Stimulated activated CD4-positive, alpha-beta T cell treated with anti-CD3 and anti-CD28 coated beads, TNF-alpha, amount 100 ng/mL, for 48 hours (primary cell): ENCODE measurements at places on chromosomes 1 and 21.

GRCh38 chr1:8739377-8739776 is 78.1 kb downstream of the RERE start:
- no peak for DNase-seq

- DNase-seq: peak; percentile 8
Measured at GRCh38 chr1:98870959-98871903, 133.4 kb downstream of the PLPPR5 start.

DNA sequence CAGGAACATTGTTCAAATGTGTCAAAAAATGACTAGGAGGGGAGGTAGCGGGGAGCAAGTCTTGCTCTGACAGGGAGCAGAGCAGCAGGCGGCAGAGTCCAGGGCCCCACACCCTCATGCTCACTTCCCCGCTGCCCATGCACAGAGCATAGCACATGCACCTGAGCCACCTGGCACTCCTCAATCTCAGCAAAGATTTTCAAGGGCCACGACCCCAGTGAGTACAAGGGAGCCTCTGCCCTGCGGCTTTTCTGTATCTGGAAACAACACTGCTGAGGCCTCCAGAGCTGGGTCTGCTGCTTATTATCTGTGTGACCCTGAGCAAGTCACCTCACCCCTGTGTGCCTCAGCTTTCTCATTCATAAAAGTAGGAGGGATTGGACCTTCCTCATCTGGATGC is 1.1 kb upstream of the GJB3 start:
- DNase-seq: no peak

DNA sequence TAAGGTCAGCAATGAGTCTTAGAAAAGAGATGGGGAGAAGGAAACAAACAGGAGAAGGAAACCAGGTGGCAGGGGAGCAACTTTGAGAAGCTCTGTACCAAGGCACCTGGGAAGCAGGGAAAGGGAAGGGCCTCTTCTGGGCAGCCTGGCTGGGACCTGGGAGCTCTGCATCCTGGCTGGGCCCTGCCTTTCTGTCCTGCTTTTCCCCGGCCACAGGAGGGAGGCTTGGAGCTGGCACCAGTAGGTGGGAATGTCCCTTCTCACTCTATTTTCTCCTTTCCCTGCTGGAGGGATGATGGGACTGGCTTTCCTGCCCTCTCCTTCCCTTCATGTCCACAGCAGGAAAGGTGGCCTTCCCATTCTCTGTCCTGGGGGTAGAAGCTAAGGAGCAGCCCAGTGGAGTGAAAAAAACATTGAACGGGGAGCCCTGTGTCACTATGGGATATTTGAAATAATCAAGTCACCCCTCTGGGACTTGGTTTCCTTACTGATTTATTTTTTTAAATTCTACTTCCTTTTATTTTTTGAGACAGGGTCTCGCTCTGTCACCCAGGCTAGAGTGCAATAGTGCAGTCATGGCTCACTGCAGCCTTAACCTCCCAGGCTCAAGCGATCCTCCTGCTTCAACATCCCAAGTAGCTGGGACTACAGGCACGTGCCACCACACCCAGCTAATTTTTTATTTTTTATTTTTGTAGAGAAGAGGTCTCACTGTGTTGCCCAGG is 5.1 kb upstream of the NES start:
- DNase-seq: no peak

DNA sequence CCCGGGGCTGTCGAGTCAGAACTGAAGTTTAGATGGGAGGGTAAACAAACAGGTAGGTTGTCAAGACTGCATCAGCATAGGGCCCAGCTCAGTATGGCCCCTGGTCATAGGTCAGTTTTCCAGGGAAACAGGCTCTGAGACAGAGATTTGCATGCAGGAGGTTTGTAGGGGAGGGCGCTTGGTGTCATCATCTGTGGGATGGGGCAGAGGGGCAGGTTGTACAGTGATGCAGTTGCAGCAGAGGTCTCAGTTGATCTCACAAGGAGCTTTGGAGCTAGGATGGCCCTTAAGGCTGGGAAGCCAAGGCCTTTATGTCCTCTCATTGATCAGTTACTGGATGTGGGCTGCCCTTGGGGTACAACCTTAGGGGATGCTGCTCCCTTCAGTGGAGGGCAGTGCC is 38.5 kb upstream of the KCNA10 start:
- no peak for DNase-seq

- DNase-seq: no peak
Measured at GRCh38 chr1:246801241-246802020, 77.2 kb downstream of the SCCPDH start.

- DNase-seq: no peak
Measured at GRCh38 chr21:43618940-43619339, 40.3 kb downstream of the HSF2BP start.

- DNase-seq: no peak
Measured at GRCh38 chr1:181676269-181676668, 193.0 kb downstream of the CACNA1E start.

DNA sequence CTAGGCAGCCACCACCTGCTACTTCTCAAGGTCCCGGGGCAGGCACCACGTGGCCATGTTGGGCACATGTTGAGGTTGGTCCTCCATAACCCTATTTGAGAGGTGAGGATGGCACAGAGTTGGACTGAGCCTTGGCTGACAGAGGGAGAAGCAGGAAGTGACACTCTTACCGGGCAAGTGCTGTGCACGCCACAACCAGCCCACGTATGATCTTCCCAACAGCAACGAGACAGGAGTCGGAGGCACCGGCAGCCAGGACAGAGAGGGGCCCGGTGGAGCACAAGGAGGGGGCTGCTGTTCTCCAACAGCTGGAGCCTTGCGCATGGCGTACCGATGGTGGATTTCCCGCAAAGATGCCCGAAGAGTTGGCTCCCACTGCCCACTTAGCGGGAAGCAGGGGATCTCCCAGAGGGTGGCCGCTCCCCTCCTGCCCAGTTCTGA is 3.4 kb downstream of the CLEC20A start:
- no peak for DNase-seq

DNA sequence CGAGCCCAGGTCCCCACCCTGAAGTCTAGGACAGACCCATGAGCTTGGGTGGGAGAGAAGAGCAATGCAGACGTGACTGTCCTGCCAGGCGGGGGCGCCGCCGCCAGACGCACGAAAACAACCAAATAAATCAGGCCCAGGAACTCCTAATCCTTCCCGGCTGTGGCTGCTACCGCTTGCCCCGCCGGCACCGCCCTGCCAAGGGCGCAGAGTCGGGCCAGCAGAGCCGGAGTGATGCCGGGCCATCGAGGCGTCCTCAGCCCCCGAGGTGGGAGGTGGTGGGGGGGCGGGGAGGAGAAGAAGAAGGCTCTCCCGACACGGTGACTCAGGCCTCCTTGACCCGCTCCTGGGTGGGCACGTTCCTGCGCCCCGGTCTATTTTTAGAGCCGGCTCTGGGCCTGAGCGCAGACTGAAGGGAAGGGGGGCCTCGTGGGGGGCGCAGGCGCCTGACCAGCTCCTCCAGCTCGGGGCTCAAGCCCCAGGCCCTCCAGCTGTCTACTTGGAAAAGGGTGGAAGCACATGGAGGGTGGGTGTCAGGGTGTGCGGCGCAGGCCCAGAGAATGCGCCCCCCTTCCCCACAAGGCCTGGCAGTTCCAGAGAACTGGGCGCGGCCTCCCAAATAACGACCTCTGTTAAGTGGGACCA is 10.7 kb upstream of the COL16A1 start:
- no peak for DNase-seq

GRCh38 chr1:47980501-47980900 is 16.7 kb downstream of the TRABD2B start:
- no peak for DNase-seq

GRCh38 chr1:24724345-24725208 is 20.7 kb upstream of the CLIC4 start:
- DNase-seq: no peak

- DNase-seq: no peak
Measured at GRCh38 chr1:219283541-219283940, 109.9 kb downstream of the LYPLAL1 start.

GRCh38 chr1:9322661-9323244 is 30.1 kb downstream of the SPSB1 start:
- DNase-seq: no peak

DNA sequence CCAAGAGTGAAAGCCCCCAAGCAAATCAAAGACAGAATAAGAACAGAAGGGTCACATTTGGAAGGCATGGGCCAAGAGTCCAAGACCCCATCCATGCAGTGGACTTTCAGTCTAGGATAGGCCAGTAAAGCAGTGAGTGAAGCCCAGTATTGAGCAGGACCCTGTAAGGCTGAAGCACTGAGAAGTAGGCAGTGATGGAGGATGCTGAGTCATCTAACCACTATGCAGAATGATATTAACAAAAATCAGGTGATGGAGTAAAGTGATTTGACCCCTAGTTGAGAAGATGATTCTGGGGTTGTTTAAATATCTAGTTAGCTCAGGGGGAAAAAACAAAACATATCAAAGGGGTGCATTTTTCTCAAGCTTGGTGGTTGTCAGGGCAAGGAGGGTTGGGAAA is 308.7 kb upstream of the PLXNA2 start:
- no peak for DNase-seq

- no peak for DNase-seq
Measured at GRCh38 chr1:244329591-244330317, 122.0 kb downstream of the ADSS2 start.

- DNase-seq: no peak
Measured at GRCh38 chr21:26840912-26841311, 4.3 kb downstream of the ADAMTS1 start.

DNA sequence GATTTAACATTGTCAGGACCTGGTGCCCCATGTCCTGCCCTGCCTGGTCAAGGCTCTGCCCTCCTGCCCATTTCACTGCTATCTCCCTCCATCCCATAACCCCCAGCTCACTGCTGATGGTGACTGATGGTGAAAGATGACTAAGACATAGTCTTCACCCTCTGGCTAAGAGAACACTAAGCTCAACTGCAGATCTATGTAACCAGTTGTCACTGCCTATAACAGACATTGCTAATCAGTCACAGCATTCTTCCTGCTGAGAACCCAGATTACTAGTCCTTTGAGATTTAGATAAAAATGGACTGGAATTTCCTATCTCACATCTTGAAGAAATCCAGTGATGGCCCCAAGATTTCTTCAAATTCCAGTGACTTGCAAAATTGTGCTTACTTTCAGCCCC is 8.0 kb upstream of the ZNF362 start:
- no peak for DNase-seq

DNA sequence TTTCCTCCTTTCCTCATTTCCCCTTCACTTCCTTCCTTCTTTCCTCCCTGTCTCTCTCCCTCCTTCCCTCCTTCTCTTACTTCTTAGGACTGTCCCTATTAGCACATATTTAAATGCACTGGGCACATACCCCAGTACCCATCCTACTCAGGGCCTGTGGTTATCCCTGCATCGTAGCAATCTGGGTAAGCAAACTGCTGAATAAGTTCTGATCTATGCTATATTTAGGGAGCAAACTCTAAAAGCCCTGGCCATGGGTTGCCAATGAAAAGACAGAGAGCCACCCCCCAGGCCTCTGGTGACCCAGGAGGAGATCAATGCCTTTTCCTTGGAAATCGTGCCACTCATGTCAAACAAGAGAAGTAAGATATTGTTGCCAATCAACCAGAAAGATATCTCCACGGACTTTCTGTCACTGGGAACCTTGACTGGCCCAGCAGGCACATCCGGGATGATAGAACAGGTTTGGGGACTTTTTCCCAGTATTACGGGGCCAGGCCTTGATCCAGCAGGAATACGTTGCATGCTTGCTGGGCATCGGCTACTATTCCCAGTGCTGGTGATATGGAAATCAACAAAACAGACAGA is 5.4 kb downstream of the FAM3B start:
- no peak for DNase-seq

DNA sequence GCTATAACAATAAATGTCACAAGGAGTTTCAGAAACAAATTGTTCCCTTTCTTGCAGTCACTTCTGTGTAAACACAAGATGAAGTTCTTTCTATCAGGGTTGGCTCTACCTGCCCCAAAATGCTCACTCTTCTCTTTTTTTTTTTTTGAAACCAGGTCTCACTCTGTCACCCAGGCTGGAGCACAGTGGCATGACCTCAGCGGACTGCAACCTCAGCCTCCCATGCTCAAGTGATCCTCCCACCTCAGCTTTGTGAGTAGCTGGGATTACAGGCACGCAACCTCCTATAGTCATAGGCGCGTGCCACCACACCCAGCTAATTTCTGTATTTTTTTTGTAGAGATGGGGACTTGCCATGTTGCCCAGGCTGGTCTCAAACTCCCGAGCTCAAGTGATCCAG is 10.5 kb upstream of the CTNNBIP1 start:
- no peak for DNase-seq

- no peak for DNase-seq
Measured at GRCh38 chr1:13823936-13824335, 123.9 kb downstream of the PRDM2 start.

DNA sequence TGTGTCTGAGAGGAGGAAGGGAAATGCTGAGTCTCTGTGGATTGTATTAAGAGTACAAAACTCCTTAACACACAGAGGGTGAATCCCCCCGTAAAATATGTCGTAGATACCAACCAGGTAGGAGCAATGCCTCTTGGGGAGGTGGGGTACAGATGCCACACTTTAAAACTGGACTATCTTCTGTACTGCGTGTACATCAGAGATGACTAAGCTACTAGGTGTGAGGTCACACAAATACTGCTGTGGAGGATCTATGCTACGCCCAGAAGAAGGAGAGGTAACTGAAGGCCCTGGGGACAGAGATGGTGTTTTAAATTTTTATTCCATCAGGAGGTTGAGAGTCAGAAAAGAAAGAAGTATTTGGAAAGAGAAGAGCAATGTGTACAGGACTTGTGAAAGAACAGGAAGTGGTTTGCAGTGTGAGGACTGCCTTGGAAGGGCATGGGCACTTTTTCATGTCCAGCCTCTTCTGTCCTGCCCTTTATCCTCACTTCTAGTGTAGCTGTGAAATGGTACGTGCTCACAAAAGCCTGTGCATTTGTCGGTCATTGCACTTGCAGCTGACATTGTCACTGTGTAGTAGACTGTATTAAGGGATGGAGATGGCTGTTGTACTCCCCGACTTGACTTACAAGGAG is 287.8 kb upstream of the CHRM3 start:
- no peak for DNase-seq
